Cortex of kidney (tissue), 1 donor: ENCODE measurements at places on chromosomes 6 and 20.

DNA sequence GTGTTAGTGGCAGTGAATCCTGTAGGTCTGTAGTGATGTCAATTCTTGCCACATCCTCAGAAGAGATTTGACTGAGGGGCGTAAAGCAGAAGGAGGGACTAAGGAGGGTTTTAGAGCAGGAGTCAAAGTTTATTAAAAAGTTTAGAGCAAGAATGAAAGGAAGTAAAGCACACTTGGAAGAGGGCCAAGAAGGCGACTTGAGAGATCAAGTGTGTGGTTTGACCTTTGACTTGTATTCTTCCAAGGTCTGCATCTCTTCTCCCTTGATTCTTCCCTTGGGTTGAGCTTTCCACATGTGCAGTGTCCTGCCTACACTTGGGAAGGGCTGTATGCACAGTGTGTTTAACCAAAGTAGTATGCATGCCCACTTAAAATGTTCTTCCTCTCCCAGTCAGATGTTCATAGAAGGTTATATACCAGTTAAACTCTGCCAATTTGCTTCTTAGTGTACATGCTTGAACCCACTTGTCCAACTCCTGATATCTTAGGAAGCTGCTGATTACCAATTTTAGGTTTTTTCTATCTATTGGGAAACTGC lies 627.6 kb downstream of the MMUT start:
- no peak for DNase-seq

GRCh38 chr20:33664085-33664761 lies 2.1 kb downstream of the C20orf144 start:
- no peak for DNase-seq

- DNase-seq, result no peak
Measured at GRCh38 chr20:8671370-8671961, 397.4 kb upstream of the PLCB4 start.

DNA sequence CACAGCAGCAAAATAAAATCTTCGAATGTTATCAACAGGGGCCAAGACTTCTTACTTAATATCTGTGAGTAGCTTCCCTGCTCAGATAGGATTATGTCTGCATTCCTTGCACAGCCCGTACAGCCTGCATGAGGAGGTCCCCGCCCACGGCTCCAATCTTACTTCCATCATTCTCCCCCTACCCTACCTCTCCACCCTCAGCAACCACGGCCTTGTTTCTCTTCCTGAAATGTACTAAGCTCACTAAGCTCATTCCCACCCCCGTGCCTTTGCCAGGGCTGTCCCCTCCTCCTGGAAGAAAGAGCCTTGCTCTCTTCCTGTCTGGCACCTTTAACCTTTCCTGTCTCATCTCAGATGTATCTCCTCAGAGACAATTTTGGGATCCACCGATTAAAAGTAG lies 120.4 kb downstream of the BCAS1 start:
- DNase-seq, result no peak

- no peak for DNase-seq
Measured at GRCh38 chr6:52233975-52234823, 10.1 kb downstream of the IL17F start.

- no peak for DNase-seq
Measured at GRCh38 chr6:124203101-124203811, 399.6 kb downstream of the NKAIN2 start.

GRCh38 chr6:46184114-46184513 lies 13.3 kb upstream of the ENPP5 start:
- DNase-seq, result no peak

GRCh38 chr6:148261470-148261869 lies 81.2 kb upstream of the SASH1 start:
- DNase-seq, result no peak

- DNase-seq, result no peak
Measured at GRCh38 chr6:167699141-167699931, 127.4 kb upstream of the AFDN start.

DNA sequence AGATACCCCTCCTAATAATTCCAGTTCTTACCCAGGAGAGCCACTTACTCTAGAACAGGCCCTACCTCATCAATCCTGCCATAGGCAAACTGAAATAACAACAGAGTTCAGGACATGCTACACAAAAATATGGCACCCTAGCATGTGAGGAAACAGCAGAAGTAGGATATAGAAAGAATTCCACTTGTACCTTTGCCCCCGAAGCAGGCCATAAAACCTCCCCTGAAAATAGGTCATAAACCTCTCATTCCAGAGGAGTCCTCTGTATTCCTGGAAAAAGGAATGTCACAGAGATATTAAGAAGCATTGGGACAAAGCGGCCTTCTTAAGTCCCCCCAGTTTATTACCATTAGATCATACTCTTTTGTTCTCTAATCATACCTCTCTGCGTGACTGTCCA lies 504.3 kb upstream of the MARCKS start:
- no peak for DNase-seq

DNA sequence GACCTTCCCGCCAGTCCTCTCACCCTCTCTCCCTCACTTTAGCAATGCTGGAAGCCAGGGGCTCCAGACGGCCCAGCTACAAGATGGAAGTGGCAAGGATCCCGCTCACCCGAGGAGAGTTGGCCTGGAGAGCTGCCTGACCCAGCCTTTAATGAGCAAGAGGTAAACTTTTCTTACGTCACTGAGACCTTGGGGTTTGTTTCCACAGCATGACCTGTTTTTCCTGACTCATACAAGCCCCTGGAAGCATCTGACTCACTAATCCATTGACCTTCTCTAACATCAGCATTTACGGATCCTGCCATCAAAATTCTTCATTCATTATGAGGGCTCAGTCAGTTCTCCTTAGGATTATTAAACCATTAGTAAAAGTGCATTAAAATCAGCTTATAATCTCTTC lies 120.4 kb downstream of the MYLK4 start:
- no peak for DNase-seq

GRCh38 chr6:122079916-122080315 lies 319.5 kb upstream of the HSF2 start:
- no peak for DNase-seq

- DNase-seq, result no peak
Measured at GRCh38 chr20:9498322-9498721, 16.1 kb upstream of the LAMP5 start.

GRCh38 chr20:42795111-42795695 lies 394.5 kb downstream of the PTPRT start:
- no peak for DNase-seq

DNA sequence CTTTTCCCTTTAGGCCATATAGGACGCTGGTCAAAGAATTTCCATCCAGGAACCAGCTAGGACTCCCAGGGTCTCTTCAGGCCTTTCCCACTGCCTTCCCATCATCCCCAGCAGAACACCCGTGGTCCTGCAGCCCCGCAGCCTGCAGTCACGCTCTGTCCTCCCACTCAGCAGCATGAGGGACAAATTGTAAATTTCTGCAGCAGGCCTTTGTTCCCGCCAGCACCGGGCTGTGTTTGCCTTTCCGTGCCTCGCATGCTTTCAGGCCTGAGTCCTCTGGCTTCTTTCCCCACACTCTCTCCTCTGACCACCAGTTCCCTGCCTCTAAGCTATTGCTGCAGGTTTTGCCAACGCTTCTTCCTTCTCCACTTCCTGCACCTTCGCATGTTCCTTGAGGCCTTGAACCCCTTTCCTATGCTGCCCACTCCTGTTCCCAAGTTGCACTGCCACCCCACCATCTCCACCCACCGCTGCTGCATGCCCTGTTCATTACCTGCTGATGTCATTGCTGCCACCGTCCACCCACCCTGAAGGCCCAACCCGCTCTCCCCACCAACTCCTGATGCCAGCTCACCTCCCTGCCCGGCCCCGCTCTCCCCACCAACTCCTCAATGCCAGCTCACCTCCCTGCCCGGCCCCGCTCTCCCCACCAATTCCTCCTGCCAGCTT lies 49.8 kb downstream of the RNASET2 start:
- DNase-seq, result no peak

DNA sequence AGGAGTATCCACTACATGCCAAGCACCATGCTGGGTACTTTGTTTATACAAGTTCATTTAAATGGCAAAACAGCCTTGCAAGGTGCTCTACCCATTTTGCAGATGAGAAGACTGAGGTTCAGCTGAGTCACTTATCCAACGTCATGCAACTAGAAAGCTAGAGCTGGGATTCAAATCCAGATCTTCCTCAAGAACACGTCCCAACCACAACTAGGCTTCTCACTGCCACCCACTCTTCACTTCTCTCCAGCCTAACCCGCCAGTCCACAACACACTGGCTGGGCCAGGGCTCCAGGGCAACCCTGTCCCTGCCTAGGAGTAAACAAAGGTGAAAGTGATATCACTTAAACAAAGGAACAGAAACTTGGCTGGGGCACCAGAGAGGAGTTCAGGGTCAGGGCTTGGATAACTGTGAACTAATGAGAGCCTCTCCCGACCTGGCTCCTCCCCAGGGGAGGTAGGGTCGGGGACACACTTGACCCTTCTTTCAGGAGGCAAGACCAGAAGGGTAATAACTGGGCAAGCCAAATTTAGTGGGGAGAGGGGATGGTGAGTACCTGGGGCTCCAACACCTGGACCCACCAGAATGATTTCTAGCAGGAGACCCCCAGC lies 7.9 kb downstream of the SDC4 start:
- no peak for DNase-seq

DNA sequence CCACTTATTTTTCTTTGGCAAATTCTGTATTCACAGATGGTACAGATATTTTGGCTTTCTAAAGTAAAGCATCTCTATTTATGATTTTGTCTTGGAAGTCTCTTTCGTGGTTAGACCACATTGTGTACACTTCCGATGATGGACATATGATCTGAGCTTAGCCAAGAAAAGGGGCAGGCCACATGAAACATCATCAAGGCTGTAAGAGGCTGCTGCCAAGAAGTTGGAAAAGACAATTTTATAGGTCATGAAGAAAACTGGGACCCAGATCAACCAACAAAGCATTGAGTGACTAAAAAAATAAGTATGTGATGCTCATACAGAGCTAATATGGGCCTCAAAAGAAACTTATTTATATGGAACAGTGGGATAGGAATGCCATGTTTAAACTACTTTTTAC lies 266.4 kb downstream of the HAO1 start:
- no peak for DNase-seq
